Uterine smooth muscle cell (primary cell): ENCODE measurements at places on chromosomes 1 and 21. TPM values are rescaled to one million over a fixed set of nuclear protein-coding genes. Genes with fewer than 3 reads are reported as not detected.

KMO gene
- under 0.01 TPM in 1 of 2 replicates, not detected in the other for total RNA-seq

TRNP1 gene
- total RNA-seq, result 28.4 and 62.3 TPM in 2 replicates

C1QC gene
- not detected in 2 replicates for total RNA-seq

HS2ST1 gene
- 29.2 and 35.7 TPM in 2 replicates for total RNA-seq

DAB1 gene
- under 0.01 and 0.12 TPM in 2 replicates for total RNA-seq

SPRR1A gene
- not detected in 2 replicates for total RNA-seq

GPR52 gene
- 0.89 and 1.1 TPM in 2 replicates for total RNA-seq

TOMM40L gene
- total RNA-seq, result 9.2 and 13.2 TPM in 2 replicates

FCGR2B gene
- total RNA-seq, result not detected in 2 replicates
